Trophoblast cell (in vitro differentiated cells and primary cell): ENCODE measurements at places on chromosomes 3 and 15.

DNA sequence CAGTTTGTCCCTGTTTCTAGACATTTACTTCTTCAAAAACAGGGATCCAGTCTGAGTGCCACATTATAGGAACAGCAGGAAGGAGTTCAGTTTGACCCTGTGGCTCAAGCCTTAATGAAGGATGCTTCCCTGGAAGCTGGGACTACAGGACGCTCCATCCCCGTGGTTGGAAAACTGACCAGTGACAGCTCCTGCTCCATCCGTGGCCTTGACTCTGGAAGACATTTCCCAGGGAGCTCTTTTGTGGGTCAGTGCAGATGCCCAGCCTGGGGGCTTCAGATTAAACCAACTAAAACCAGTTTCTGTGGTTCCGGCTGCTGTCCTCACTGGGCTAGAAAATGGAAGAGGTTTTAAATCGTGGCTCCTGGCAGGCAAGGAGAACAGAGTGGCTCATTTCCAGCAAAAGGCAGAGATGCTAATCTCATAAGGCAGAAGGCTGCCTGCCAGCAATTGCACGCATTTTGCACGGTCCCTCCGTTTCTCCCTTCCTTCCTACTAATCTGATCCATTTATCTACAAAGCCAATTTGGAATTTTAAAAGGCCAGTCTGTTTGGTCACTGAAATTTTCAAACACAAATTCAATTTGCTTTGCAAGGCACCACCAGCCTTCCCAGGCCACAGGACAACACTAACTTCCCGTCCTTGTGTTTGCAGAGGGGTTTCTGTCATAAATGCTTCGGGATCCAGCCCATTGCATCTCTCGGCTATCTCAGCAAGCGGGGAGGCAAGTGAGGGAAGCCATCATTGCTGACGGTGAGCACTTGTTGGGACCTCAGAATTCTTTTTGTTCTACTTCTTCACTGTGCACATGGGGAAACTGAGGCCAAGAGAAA lies 6.2 kb upstream of the SSUH2 start:
- DNase-seq: peak; percentile 7

GRCh38 chr15:72135719-72136118 lies 17.5 kb downstream of the SENP8 start:
- no peak for DNase-seq

GRCh38 chr15:59014068-59014467 lies 26.6 kb downstream of the RNF111 start:
- DNase-seq: no peak

DNA sequence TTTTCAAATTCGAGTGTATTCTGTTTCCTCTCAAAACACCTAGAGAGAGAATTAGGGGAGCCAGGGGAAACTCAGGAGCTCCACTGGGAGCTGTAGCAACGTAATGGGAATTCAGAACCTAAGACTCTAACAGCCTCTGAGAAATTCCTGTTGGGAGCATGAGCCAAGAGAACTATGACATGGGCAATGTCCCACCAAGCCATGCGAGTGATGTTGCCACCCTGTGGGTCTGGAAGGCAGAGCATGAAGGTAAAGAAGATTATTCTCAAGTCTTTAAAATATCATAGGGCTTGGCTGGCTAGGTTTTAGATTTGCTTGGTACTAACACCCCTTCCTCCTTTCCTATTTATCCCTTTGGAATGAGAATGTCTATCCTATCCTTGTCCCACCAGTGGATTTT lies 392.6 kb upstream of the ADAMTS9 start:
- DNase-seq: no peak

DNA sequence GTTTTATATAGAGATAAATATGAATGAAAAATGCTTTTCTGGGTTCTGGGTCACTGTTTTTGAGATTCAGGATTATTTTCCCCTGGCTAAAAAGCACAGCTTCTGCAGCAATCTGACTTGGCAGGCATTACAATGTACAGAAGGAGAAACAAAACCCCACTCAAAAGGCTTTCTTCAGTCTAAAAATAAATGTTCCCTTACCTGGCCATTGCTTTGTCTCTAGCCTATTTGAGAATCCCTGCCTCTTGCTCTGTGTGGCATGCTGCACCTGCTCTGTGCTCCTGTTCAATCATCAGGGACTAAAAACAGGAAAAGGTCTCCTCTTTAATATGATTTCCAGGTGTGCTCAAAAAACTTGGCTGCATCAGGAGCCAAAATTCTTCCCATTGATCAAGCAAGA lies 187.4 kb upstream of the STAC start:
- DNase-seq: no peak

GRCh38 chr3:101833446-101833974 lies 15.8 kb upstream of the NFKBIZ start:
- DNase-seq: no peak

- no peak for DNase-seq
Measured at GRCh38 chr3:142641504-142641903, 45.3 kb downstream of the PLS1 start.

DNA sequence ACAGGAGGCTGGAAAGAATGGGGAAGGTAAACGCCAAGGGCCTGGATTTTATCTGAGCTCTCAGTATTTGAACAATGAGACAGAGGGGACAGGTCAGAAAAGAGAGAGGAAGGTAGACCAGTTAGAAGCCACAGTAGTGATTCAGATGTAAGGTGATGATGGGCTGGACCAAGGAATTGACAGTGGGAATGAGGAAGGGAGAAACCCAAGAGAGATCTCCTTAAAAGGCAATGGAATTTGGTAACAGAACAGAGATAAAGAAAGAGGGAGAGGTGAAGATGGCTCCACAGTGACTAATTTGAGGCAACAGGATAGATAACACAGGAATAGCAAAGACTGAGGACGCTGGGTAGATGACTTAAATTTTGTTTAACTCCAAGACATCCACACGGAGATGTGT lies 11.4 kb upstream of the HEG1 start:
- peak; percentile 83 for DNase-seq

- no peak for DNase-seq
Measured at GRCh38 chr3:86379280-86379679, 611.7 kb downstream of the VGLL3 start.

DNA sequence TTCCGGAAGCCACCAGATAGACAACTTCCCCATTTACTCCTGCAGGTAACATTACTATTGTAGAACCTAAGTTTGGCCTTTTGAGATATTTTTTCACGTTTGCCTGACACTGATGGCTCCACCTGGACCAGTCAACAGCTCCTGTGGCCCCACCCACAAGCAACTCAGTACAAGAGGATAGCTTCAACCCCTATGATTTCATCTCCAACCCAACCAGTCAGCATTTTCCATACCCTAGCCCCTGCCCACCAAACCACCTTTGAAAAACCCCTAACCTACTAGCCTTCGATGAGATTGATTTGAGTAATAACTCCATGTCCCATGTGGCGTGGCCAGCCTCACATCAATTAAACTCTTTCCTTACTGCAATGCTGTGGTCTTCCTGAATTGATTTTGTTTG lies 950 bp upstream of the EHHADH start:
- no peak for DNase-seq

DNA sequence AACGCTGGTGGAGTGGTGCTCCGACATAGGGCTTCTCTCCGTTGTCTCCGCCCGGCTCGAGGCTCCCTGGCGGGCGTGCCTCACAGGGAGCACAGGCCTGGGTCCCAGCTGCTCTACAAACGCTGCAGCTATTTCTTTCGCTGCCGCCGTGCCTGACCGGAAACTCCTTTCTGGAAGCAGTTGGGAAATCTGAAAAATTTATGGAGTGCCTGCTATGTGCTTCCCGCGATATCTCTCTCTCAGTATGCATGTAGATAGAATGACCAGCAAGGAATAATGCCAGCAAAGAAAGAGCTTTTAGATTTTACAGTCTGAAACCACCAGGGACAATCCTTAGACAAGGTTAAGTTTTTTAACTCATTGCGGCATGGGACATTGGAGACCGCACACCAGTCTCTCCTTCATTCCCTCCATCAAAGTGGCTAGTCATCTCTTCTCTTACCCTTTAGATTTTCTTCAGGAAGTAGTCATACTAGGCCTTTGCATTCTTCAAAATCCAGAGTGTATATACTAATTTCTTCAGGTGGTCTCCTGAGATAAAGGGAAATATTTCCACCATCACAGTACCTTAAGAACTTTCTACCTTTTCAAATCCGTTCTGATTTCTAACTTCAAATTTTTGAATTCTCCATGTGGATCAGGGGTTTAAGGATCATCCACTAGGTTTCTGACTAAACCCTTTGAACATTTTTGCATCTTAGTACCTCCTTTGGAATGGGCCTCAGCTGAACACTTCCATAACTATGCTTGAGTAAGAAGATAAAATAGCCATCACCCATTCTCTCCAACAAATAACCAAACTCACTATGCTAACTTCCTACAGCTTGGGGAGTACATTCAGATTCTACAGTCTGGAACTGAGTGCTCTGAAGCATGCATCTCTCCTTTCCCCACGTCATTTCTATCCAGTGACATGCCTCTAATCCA lies 1.1 kb upstream of the NPHP3 start:
- DNase-seq: no peak

- no peak for DNase-seq
Measured at GRCh38 chr3:164250923-164251322, 827.4 kb downstream of the SI start.

DNA sequence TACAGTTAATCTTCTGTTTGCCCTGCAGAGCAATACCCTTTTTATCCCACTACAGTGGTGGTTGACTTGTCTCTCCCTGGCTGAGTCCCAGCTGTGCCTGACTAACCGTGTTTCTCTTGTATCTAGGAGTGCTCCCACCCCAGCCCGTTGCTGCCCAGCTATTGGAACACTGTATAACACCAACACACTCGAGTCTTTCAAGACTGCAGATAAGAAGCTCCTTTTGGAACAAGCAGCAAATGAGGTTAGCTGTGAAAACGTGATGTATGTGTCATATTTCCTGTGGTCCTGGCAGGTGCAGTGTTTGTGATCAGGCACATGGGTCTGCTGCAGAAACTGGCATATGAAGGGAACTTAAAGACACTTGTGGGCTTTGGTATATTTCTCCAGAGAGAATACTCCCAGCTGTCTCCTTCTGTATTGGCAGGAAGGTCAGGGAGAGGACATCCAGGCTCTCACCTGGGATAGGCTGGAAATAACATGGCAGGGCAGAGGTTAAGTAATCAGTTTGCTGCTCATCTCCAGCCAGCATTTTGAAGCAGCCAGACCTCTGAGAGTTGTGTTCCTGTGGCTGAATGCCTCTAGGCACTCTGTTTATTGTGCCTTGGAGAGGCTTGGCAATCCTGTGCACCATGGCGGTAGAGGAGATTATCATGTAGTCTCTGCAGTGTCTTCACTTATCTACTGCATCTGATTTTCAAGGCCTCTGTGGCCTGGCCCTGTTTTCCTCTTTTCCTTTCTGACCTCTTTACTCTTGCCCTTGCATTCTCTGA lies 34.8 kb downstream of the ATG7 start:
- DNase-seq: no peak
